ENCODE measurements at places on chromosomes 11 and 22.

DNA sequence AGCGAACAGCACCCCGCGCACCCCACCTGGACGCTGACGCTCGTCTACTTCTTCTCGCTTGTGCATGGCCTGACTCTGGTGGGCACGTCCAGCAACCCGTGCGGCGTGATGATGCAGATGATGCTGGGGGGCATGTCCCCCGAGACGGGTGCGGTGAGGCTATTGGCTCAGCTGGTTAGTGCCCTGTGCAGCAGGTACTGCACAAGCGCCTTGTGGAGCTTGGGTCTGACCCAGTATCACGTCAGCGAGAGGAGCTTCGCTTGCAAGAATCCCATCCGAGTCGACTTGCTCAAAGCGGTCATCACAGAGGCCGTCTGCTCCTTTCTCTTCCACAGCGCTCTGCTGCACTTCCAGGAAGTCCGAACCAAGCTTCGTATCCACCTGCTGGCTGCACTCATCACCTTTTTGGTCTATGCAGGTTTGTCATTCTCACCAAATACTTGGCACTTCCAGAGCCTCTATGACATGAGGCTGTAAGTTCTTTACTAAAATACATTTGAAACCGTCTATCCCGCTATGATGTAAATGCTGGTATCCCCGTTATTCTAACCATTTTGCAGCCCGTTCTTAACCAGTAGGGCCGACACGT lies 535 bp downstream of the AQP11 start:
- peak; percentile 4 for DNase-seq

DNA sequence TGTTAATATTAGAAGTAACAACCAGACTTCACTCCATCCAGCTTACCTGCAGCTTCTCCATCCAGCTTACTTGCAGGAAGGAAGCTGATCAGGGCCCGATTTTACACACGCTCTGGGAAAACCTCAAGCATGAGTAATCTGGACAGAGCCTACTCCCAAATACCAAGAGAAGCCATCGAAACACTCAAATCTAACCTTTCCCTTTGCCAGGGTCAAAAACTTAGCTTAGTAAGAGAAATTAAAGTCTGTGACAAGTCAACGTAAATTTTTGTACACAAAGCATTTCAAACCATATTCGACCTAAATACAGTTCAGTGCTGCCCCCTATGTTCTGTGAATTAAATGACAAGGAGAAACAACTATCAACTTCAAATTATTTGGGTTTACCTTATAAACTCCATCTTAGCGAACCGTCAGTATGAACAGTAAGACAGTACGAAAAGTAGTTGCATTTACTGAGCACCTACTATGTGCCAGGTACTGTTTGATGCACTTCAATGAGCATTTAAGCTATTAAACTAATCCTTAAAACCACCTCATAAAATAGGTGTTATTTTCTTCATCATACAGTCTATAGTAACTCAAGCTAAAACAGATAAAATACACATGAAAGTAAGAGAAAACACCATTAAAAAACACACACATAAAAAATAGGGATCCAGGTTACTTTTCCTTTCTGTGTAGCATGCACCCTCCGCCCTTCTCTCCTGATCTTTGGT lies 36.9 kb downstream of the ARFGAP3 start:
- DNase-seq = no peak

DNA sequence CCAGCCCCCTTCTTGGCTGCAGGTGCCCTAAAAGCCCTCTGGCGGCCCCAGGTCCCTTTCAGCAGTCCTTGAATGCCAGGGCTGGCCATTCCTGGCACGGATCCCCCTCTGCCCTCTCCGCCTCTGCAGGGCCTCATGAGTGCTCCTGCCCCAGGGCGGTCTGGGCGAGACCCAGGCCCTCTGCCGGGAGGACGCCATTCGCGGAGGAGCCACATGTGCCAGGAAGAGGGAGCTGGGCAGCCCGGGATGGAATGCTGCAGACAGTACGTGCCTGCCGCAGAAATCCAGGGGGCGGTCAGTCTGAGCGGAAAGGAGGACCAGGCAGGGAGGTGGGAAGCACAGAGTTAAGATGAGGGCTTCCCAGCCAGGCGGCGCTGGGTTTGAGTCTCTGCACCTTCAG lies 2.8 kb downstream of the CABP7 start:
- no peak for DNase-seq

DNA sequence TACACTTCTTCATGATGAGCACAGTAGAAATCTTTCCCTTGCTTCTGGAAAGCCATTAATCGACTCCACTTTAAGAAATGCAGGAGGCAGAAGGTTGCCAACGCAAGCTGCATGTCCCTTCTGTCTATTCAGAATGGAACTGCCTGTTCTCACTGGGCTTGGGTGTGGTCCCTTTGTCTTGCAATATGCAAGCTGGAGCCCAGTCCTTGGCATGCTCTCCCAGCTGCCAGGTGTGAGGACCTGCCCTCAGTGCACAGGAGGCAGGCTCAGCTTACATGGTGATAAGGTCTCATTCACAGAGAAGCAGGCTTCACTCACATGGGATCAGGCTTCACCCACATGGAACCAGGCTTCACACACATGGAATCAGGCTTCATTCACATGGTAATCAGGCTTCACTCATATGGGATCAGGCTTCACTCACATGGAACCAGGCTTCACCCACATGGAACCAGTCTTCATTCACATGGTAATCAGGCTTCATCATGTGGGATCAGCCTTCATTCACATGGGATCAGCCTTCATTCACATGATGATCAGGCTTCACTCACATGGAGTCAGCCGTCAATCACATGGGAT lies 59.2 kb upstream of the USP47 start:
- DNase-seq = no peak

DNA sequence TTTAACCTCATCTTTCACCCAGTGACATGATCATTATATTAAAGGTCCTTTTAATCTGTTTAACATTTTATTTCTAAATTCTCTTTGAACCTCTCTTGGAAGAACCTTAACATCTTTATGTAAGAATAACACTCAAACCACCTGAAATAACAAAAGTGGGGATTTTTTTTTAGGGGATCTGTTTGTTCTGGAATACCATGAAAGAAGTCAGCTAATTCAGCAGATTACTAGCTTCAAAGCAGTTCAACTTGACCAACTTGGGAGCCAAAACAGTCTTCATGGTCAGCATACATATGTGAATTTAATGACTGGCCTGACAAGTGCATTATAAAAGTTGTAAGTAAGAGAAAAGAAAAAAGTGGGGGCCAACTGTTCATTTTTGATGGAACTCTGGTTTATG lies 52.3 kb downstream of the CCDC34 start:
- DNase-seq = no peak

DNA sequence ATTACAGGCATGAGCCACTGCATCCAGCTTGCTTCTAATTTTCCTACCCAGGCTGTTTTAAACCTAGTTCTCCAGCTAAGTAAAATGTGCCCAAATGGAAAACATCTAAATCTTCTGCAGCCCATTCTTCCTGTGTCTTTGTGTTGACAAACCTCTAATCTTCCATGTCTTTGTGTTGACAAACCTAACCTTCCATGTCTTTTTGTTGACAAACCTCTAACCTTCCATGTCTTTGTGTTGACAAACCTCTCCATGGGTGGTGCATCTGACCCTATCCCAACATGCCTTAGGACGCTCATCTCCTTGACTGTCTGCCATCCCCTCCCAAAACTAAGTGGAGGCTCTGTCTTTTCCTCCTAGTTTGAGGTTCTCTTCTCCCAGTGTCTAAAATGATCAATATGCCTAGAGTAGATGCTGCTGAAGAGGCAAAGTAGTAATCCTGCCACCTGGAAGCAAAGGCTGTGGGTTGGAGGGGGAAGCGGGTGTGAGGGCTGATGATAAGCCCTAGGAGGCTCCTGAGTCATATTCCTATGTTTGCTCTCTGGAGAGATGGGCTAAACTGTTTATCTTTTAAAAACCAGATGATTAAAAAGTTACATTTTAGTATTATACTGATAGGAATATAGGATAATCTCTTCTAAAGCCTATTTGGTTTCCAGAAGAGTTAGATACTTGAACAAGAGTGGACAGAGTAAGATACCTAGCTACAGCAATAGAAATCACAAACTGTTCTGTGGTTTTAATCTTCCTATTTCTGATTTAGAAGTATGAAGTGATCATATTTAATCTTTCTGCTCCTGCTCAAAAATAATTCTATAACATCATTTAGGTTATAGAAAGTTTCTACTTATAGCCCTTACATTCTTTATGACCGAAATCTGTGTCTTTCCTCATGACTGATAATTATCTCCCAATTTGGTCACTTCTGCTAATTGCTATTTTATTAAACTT lies 7.9 kb downstream of the FEN1 start:
- no peak for DNase-seq

GRCh38 chr11:65571940-65572339 lies 398 bp upstream of the FAM89B start:
- no peak for DNase-seq

- DNase-seq = peak; percentile 5
Measured at GRCh38 chr11:77127235-77127911, 673 bp upstream of the MYO7A start.

GRCh38 chr22:28710576-28711191 lies 30.9 kb downstream of the CHEK2 start:
- no peak for DNase-seq

DNA sequence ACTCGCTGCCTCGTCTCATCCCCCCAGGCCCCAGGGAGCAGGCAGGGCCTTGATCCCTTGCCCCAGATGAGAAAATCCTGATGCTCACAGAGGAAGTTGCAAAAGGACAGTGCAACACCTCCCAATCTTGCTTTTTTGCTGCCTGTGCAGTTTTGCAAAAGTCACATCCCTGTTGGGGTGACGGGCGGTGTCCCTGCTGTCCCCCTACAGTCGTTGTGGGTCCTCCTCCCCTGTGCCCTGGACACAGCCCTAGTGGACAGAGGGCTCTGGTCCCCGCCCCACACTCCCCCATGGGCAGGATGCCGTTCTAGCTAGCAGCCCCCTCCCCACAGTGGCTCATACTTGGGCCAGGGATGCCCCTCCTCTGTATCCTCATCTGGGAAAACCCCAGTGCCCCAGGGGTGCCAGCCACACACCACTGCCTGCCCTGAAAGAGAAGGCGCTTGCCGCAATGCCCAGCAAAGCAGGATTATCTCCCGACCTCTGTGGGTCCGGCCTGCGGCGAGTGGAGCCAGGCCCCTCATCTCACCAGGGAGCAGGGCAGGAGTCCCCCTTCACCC lies 18.4 kb upstream of the CTSD start:
- no peak for DNase-seq

DNA sequence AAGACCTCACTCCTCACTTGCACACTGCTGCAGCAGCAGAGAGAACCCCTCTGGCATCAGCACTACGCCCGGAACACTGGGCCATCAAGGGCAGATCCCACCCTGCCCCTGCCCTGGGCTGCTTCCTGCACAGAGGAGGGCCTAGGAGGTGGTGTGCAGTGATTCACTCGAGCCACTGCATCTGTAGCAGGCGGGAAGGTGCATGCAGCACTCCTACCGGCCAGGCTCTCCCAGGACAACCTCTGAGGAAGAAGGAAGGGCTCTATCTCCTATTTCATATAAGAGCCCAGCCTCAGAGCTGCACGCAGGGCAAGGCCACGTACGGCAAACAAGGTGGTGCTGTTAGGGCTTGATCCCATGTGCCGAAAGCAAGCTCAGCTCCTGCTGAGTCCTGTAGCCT lies 14.2 kb downstream of the RANGAP1 start:
- DNase-seq = no peak

GRCh38 chr22:18130699-18131429 lies 19.1 kb upstream of the USP18 start:
- no peak for DNase-seq

GRCh38 chr22:38454353-38455075 lies 485 bp downstream of the KCNJ4 start:
- DNase-seq = no peak

GRCh38 chr11:66341502-66342126 lies 3.3 kb downstream of the BRMS1 start:
- DNase-seq = no peak

GRCh38 chr11:69088676-69089146 lies 40.0 kb downstream of the TPCN2 start:
- peak; percentile 43 for DNase-seq

DNA sequence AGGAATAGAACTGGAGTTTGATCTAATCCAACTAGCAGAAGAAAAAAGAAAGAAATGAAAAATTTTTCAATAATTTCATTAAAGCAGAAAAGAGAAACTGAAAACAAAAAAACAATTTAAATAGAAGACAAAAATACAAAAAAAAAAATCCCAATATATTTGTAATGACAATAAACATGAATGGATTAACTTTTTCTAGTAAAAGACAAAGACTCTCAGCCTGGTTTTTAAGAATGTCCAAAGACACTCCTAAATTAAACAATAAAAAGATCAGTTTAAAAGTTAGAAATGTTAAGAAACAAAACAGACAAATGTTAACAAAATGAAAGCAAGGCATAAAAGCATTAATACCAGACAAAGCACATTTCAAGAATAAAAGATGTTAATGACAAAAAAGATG lies 50.3 kb upstream of the ME3 start:
- DNase-seq = no peak

- no peak for DNase-seq
Measured at GRCh38 chr11:134800826-134801225, 388.8 kb upstream of the B3GAT1 start.

DNA sequence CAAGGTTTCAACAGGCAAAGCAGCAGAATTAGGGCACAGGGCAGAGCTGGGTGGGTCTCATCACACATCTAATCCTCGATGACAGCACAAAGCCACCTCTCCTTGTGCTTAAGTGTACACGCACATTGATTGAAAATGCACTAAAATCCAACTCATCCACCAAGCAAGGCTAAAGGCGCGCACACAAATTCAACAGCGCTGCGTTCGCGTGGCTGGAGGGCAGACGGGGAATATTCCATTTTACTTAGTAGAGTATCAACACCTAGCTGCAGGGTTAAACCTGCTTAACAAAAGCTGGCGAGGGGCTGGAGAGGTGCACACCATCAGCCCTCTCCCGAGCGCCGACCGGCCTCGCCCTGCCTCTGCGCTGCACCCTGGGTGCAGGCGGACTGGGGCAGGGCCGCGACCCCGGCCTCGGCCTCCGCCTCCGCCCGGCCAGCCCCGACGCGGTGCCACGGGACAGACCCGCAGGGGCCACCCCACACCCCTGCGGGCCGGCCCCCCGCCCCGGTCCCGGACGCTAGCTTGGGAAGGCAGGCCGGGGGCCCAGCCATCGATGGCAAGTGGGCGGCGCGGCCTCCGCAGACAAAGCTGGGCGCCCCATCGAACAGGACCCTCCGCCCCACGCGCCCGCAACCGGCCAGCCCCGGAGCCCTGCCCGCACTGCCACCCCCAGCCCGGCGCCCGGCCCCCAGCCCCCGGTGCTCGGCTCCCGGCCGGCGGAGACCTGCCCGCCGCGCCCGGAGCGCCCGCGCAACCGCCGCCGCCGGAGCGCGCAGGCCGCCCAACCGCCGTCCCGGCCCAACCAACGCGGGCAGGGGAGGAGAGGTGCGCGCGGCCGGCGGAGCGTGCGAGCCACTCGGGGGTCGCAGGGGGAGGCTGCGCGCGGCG lies 929 bp downstream of the PRDM10 start:
- peak; percentile 32 for DNase-seq

DNA sequence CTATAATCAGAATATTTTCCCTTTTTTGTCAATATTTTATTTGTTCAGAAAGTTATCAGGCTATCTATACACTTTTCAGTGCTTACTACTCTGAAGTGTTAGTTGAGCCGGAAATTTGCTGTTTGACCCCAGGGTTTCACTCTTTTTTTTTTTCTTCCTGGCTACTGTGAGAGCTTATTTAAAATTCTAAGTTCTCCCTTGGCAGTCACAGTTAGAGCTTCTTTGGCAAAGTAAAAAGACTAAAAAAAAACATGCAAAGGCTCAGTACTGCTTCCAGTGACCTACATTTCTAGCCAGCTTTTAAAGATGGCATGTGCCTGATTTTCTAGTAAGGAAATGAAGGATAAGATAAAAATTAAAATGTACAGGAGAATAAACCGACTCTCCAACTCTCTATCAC lies 48.4 kb downstream of the ELP4 start:
- no peak for DNase-seq

Data from stimulated activated CD4-positive, alpha-beta T cell treated with anti-CD3 and anti-CD28 coated beads, TNF-alpha, amount 100 ng/mL, for 24 hours (primary cell).